Renal cortical epithelial cell (primary cell): ENCODE measurements at places on chromosomes 12 and 14. TPM values are rescaled to one million over a fixed set of nuclear protein-coding genes. Genes with fewer than 3 reads are reported as not detected.

The SOAT2 gene
- total RNA-seq, result not detected in 2 replicates

The PMCH gene
- not detected in 2 replicates for total RNA-seq

The OVCH1 gene
- total RNA-seq, result not detected in 2 replicates

The MED13L gene
- 97.1 and 155 TPM in 2 replicates for total RNA-seq

The NXPH4 gene
- total RNA-seq, result 0.40 TPM in 1 of 2 replicates, not detected in the other

The AQP6 gene
- total RNA-seq, result not detected in 2 replicates

The ANO2 gene
- total RNA-seq, result 2.4 and 4.5 TPM in 2 replicates

The OR9K2 gene
- total RNA-seq, result not detected in 2 replicates

The RFC5 gene
- total RNA-seq, result 12.4 and 25.0 TPM in 2 replicates

The TSPAN9 gene
- total RNA-seq, result 24.7 and 91.3 TPM in 2 replicates

The CAPS2 gene
- total RNA-seq, result 0.87 and 11.6 TPM in 2 replicates

The FGD4 gene
- total RNA-seq, result 30.6 and 65.2 TPM in 2 replicates

The KRT2 gene
- total RNA-seq, result not detected in 2 replicates

The BDKRB2 gene
- 3.6 and 6.1 TPM in 2 replicates for total RNA-seq

The APEX1 gene
- total RNA-seq, result 66.0 and 73.5 TPM in 2 replicates

The CABP1 gene
- not detected in 2 replicates for total RNA-seq

The SERPINA1 gene
- total RNA-seq, result 32.1 and 137 TPM in 2 replicates

The EFS gene
- total RNA-seq, result 0.17 and 0.50 TPM in 2 replicates

The KRT82 gene
- not detected in 2 replicates for total RNA-seq

The ANKRD33 gene
- not detected in 2 replicates for total RNA-seq

The SLC7A7 gene
- 12.7 and 18.4 TPM in 2 replicates for total RNA-seq

The MANSC4 gene
- not detected in 2 replicates for total RNA-seq

The BCAT1 gene
- total RNA-seq, result 22.6 and 27.8 TPM in 2 replicates

The GPRC5A gene
- total RNA-seq, result 55.9 and 101 TPM in 2 replicates

The SYNDIG1L gene
- not detected in 2 replicates for total RNA-seq

The WIF1 gene
- not detected in 2 replicates for total RNA-seq

The RND1 gene
- total RNA-seq, result 0.40 and 17.4 TPM in 2 replicates

The CD9 gene
- 333 and 1,067 TPM in 2 replicates for total RNA-seq

The GALNT8 gene
- total RNA-seq, result 0.05 TPM in 1 of 2 replicates, not detected in the other

The HCFC2 gene
- total RNA-seq, result 5.9 and 17.9 TPM in 2 replicates

The GPR132 gene
- total RNA-seq, result 0.30 and 2.1 TPM in 2 replicates

The NPFF gene
- not detected in 2 replicates for total RNA-seq

The GALNT6 gene
- 41.6 and 93.3 TPM in 2 replicates for total RNA-seq

The DENND5B gene
- 9.2 and 23.9 TPM in 2 replicates for total RNA-seq

The MYF6 gene
- 0.52 TPM in 1 of 2 replicates, not detected in the other for total RNA-seq

The SLIRP gene
- 75.3 and 279 TPM in 2 replicates for total RNA-seq

The APOF gene
- total RNA-seq, result not detected in 2 replicates

The LEMD3 gene
- total RNA-seq, result 32.6 and 36.2 TPM in 2 replicates
